GM06990 (cell line): ENCODE measurements at places on chromosomes 5 and 9.

GRCh38 chr9:112789473-112789872, 38.9 kb downstream of the SNX30 start:
- no peak for DNase-seq

DNA sequence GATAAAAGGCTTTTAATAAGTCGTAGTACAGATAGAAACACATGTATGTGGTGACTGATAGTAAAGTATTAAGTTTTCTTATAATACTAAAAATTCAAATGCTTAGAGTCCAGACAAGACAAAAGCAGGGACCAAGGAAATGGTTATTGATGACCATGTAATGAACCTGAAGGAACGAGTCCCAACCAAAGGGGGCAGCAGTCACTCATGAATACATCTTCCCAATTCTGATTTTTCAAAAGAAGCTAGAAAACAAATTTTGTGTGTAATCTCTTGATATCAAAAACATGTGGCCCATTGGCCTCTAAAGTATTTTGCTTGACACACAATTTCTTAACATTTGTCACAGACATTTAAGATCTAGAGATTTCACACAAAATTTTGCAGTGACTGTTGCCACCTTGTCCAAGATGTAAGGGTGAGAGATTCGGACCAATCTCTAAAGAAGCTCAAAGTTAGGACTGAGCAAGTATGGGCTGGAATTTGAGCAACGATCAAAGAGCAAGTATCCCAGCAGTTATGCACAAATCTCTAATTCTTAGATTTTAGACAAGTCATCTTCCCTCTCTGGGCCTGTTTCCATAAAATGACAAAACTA, 66.8 kb downstream of the ARL15 start:
- no peak for DNase-seq

- no peak for DNase-seq
These were observed 447.3 kb upstream of the MPDZ start for GRCh38 chr9:13726746-13727145.

DNA sequence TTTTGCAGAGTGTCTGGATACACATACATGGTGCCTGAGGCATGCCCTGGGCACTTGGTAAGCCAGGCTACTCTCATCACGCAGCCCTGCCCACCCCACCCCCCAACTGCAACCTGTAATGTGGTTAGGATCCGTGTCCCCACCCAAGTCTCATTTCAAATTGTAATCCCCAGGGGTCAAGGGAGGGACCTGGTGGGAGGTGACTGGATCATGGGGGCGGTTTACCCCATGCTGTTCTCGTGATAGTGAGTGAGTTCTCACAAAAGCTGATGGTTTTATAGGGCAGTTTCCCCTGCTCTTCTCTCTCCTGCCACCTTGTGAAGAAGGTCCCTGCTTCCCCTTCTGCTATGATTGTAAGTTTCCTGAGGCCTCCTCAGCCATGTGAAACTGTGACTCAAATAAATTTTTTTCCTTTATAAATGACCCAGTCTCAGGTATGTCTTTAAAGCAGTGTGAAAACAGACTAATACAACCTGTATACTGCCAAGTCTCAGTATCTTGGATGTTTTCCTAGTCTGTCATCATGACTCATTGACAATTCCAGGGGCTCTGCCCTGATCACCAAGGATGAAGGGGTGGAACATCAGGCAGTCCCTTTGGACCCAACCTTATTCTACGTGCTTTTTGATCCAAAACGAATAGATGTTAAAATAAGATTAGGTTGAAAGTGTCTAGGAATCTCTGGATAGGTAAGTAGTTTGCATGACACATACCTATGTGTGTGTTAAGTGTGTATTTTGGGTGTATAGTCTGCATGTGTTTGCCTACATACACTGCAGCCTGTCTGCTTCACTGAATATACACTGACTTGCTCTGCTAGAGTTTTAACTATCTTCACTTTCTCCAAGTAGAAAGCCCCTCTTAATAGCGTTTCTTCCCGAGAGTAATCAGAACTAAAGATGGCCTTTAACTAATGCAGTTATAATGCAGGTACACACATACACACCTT, 293.8 kb downstream of the SLIT3 start:
- no peak for DNase-seq

- no peak for DNase-seq
These were observed 97.1 kb upstream of the TAF11L2 start for GRCh38 chr5:17400724-17401469.

DNA sequence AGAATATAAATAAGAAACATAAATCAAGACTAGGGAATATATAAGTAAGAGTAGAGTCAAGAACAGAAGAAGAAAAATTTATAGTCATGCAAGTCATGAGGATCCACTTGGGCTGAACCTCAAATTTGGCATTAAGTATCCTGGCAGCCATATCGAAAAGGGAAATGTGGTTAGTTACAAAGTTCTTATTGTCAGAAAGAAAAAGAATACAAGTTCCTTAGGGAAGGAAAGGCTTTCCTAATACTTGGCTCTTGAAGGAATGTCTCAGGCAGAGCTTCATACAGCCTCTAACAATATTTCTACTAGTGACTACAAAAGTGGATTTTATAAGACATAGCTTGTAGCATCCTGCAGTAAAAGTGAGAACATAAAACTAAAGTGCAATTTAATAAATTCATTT, 45.4 kb downstream of the TMEM252 start:
- no peak for DNase-seq

GRCh38 chr5:73363911-73364730, 84.5 kb downstream of the FOXD1 start:
- no peak for DNase-seq

DNA sequence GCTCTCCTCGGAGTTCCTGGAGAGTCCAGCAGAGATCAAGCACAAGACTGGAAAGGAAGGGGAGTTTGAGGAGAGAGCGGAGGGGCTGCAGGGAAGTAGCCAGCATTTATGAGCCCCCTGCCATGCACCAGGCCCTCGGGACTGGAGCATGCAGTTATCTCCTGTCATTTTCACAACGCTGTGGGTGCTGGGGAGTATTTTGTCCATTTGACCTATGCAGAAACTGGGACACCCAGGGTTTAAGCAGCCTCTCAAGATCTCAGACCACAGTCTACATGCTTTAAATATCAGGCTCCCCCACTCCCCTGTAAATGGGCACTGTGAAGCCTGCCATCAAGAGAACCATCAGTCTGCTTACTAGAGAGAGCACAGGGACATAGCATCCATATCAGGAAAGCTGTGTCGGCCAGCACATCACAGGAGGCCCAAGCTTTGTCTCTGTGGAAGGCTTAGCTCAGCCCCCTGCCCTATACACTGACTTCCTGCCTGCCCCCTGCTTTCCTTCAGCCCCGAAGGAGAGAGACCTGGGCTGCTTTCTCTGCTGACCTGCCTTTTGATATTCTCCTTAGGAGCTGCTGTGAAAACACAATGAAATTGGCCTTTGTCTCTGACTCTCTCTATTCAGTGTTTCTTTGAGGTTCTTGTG, 7.3 kb downstream of the FOXI1 start:
- no peak for DNase-seq

GRCh38 chr9:12716823-12717600, 23.8 kb downstream of the TYRP1 start:
- DNase-seq, result no peak

DNA sequence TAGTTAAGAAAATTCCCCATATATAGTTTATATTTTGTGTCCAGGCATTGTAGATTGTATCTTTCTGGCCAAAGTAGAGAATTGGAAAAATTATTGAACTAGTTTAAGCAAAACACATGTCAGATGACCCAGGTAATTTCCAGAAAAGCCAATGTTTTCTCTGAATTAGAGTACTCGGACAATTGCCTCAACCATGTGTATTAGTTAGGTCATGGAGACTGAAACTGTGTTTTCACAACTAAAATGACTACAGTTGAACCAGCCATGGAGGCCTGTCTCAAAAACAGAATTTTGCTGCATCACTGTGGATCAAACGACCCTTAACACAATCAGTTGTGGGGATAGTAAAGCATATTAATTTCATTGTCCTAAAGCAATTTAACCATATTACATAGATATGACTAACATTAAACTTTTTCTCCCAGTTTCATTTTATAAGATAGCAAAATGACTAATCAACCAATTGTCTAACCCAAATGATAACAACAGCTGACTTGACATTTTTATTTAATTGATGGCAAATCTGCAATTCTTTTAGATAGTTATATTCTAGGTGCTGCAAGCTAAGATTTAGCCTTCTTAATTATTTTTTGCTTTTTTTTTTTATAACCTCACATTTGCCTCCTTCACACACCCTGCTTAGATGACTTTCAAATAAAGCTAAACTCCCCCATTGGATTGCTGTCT, 39.2 kb upstream of the SPDL1 start:
- DNase-seq, result no peak

DNA sequence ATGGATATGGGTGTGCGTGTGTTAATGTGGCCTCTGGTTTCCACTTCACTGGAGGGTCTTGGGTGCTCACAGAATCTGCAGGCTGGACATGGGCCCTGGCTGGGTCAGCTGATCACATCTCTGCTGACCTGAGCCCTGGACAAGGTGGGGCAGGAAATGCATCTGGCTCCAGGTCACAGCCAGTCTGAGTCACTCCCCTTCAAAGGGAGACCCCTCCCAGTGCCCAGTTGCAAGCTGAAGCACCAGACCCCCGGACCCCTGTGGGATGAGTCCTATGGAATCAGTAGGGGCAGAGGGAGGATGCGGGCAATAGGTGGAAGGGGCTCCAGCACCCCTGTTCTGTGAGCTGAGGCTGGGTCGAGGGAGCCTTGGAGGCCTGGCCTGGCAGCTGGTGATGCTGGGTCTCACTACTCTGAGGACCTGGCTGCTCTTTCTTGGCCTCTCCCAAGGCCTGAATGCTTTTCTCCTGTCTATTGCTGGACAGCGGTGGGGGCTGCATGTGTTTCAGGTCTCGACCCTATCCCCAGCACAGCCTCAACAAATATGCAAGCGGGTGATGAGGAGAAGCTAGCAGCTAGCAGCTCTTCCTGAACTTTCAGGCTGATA, 54.5 kb downstream of the PHF2 start:
- DNase-seq, result no peak

DNA sequence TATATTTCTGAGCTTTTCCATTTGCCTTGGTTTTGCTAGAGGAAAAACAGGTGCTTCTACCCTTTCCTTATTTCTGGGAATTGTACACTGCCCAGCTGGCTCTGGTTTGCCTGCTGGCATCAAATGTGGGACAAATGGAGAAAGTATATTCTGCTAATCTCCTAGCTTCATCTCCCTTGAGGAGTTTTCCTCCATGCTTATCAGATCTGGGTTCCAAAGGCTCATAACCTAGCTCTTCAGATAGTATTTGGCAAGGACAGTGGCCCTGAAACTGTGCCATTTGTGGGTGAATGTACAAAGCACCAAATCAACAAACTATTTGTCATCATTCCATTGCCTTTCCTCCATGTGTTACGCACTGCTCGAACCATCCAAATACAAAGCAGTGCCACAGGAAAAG, 16.2 kb downstream of the PRLR start:
- no peak for DNase-seq

GRCh38 chr5:108321341-108321740, 60.6 kb downstream of the FBXL17 start:
- DNase-seq, result no peak

- DNase-seq, result no peak
These were observed 240.9 kb upstream of the TBCA start for GRCh38 chr5:78016863-78017529.

DNA sequence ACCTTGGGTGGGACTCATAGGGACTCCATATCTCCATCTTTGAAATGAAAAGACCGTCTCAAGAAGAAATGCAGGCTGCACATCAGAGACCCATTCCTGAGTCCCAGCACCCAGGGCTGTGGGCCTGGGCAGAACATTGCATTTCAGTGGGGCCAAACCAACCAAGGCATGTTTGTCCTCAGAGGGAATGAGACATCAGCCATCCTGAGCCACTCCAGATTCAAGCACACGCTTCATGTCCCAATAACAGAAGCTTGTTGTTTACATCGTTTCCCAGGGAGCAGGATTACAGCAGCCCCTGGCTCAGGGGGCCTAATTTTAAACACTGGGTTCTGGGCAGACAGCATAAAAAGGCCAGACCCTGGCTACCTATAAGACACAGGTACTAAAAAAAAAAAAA, 24.3 kb downstream of the DUSP1 start:
- DNase-seq, result no peak

DNA sequence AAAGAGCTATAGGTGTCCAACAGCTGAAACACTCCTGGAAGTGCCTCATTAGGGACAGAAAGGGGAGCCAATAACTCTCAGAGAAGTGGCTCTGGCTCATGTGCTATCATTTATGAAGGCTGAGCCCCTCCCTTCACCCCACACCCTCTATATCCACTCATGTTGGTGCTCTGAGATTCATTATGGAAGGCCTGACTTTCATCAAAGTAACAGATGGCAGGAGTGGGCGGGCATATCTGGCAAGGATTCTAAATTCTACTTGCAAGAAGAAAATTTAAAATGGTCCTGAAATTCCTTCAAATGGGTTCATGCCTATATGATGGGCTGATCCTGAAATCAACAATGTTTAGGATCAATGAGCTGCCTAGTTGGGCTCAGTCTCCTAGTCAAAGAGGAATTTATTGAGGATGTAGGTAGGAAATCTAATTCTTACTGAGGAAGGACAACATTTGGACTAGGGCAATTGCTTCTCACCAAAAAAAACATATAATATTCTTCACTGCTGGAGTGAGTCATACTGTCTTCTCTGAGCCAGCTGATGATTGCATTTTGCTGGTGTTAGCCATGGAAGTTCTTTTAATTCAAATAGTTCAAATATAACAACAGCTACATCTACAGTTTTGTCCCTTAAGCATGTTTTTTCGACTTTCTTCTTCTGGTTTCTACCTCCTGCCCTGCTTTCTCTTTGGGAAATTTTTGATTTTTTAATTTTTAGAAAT, 23.5 kb downstream of the NMRK1 start:
- no peak for DNase-seq

GRCh38 chr5:84605241-84605640, 220.6 kb upstream of the EDIL3 start:
- no peak for DNase-seq

- DNase-seq, result no peak
These were observed 49.8 kb upstream of the PALM2AKAP2 start for GRCh38 chr9:109730228-109730627.

- no peak for DNase-seq
These were observed 16.9 kb downstream of the C9orf85 start for GRCh38 chr9:71928376-71928775.

DNA sequence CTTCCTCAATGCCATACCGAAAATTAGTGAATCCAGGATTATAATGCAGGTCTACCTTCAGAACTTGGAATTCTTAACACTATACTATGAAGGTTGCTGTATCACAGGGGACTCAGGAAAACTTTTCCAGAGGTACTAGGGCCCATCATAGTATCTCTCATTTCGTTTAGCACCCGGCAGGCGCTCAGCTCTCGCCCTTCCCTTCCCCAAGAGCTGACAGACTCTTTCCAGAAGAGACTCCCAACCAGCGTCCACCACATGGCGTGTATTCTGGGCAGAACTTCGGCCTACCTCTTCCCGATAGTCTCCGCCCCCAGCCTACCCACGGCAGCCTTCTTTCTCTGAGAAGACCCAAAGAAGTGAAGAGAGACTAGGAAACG, 271 bp downstream of the NOL8 start:
- peak; percentile 4 for DNase-seq

DNA sequence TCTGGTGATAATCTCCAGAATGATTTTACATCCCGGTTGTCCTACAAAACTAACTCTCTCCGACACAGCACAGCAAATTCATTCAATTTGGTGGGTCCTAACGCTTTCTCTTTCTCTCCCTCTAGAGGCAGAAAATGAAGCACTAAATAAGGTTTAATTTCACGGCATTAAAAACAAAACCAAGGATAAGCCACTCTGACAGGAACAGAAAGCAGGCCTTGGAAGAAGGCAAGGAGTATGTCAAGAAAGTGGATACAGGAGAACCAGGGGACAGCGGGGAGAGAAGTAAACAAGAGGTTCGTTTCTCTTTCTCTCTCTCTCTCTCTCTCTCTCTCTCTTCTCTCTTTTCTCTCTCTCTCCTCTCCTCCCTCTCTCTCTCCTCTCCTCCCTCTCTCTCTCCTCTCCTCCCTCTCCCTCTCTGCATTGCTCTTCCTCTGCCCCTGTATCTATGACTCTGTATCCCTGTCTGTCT, 49.8 kb downstream of the EBF1 start:
- DNase-seq, result no peak
